ENCODE measurements at places on chromosomes 5 and 9.

GRCh38 chr9:120655005-120655622 lies 59.2 kb downstream of the MEGF9 start:
- no peak for DNase-seq

DNA sequence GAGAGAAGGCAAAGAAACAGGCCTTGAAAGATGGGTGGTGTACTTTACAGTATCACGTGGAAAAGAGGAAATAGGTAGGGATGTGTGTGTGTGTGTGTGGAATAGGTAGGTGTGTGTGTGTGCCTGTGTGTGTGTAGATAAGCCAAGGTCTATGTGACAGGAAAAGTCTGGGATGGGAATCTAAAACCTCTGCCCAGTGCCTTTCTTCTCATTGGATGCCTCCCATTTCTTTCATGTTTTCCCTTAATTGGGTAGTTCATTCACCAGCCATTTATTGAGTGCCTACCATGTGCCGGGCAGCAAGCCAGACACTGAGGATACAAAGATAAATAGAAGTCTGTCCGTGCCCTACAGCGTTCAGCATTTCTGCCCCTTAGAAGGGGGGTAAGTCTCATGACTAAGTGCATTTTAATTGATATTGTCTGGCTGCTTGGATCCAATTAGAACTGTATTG lies 1.0 kb downstream of the URM1 start:
- no peak for DNase-seq

DNA sequence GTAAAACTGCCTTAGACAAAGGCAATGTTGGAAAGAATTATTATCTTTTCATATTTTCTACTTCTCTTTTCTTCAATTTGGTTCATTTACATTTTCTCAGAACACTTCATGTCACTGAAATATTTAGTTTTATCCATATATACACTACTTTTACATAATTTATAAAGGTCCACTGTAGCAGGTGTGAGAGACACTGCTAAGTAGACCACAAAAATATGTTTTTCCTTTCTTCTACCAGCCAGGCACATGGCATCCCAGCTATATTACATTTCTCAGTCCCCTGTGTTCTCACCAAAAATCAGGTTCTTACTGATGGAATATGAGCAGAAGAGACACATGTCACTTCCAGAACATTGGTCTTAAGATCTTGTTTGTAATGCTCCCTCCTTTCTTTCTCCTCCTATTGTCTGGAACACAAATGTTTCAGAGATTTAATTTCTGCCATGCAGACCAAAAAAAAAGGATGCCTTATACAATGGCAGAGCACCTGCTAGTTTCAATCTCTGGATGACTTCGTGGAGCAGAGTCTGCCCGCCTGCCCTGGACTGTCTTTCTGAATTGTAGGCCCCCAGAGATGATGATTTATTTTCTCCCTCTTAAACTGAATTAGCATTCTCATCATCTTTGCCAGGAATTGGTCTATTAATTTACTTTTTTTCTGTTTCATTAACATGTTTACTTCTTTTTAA lies 125.4 kb upstream of the ACOT12 start:
- no peak for DNase-seq

DNA sequence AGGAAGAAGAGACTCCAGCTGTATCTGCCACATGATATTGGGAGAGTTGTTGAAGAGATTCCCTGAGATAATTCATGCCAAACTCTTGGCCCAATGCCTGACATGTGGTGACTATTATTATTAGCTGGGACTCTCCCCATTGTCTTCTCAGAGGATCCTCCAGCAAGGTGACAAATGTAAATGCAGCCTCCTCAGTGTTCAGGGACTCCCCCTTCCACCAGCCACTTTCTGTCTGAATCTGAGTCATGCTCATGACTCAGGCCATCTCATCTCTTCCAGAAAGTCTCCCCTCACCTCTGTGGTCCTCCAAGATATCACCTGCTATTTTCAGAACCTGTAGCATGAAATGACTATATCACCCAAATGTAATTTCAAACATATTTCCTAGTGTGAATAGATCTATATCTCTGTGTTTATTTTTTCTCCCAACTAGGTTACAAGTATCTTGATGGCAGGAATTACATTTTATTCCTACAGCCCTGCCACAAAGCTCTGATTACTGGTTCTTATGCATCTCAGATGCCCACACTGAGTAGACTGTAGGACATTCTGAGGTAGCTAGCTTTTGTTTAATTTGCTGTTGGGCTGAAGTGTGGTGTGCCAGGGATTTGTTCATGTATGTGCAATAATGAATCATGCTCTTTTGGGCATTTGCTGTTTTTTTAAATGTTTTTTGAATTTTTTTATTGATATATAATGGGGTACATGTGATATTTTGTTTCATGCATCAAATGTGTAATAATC lies 126.6 kb upstream of the IL12B start:
- peak; percentile 27 for DNase-seq

Data from osteocyte (in vitro differentiated cells).